Cardiac atrium fibroblast (primary cell): ENCODE measurements at places on chromosomes 3 and 15. TPM values are rescaled to one million over a fixed set of nuclear protein-coding genes. Genes with fewer than 3 reads are reported as not detected.

CGNL1 gene
- total RNA-seq = 7.9 and 12.0 TPM in 2 replicates

AADACL2 gene
- total RNA-seq = not detected in 2 replicates

GOLGA6L4 gene
- 0.16 and 0.54 TPM in 2 replicates for total RNA-seq

FBXL2 gene
- 8.3 and 11.2 TPM in 2 replicates for total RNA-seq

CADPS gene
- not detected in 2 replicates for total RNA-seq

CXCR6 gene
- not detected in 2 replicates for total RNA-seq

SLC22A13 gene
- not detected in 2 replicates for total RNA-seq
